ENCODE measurements at places on chromosomes 6 and 20.

DNA sequence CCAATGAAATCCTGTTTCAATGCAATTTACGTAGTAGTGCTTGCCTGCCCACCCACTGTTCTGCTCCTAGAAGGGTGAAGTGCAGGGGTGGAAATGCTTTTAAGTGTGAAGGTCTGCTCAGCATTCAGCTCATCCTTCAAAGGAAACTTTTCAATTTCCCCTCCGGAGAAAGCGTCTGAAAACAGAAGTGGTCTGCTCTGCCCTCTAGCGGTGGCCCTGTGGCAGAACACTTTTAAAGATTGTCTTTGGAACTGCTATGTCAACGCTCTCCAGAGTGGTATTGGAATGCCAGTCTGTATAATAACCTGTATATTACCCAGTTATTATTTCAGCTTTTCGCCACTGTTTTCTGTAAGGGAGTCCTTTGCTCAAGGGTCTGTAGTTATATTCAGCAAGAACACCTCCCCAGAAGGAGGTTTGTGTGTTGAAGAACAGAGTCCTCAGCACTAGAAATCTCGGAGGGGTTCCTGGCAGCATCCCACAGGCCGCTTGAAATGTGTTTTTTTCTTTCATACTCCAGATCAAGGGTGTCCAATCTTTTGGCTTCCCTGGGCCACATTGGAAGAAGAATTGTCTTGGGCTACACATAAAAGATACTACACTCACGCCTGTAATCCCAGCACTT lies 63.1 kb upstream of the KLHL31 start:
- DNase-seq: peak; percentile 38

GRCh38 chr6:41878961-41879405 lies 16.2 kb downstream of the USP49 start:
- DNase-seq: no peak

GRCh38 chr6:40485795-40486194 lies 101.4 kb downstream of the LRFN2 start:
- no peak for DNase-seq

GRCh38 chr20:36202891-36203338 lies 33.4 kb upstream of the AAR2 start:
- DNase-seq: peak; percentile 67

DNA sequence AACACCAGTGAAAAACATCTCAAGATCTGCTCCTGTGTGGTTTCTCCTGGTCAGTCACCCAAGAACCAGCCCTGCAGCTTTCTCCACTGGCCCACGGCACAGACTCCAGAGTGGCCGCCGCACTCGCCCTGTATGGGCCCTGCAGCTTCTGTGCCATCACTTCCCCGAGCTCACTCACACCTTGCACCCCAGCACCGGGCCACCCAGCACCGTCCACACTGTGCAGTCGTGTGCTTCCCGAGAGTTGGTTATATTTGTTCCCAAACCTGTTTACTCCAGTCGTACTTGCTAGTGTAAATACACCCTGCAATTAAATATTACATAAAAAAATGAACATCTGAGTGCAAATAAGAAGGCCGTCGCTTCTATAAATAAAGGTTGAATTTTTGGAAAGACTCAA lies 341.7 kb downstream of the CDH26 start:
- DNase-seq: no peak

- no peak for DNase-seq
These were observed 920.1 kb upstream of the FLRT3 start for GRCh38 chr20:15257569-15257870.
